ENCODE measurements at places on chromosomes 12 and 14.

GRCh38 chr14:105087963-105088811, 23.0 kb upstream of the GPR132 start:
- peak; percentile 77 for DNase-seq

DNA sequence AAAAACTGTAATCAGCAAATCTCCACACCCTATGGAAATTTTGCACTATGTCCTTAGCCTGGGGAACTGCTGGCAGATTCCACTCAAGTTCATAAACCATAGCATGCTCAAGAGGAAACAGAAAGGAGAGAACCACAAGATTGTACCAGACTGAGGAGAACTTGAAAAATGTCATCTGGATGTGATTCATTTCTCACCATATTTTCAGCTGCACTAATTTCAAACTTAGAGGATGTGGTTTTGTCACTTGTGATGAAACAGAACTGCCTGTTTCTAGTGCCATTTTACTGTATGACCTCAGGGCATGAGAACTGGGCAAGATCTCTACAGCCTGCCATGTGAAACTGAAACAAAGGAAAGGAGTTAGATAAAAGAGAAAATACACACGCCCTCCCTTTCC, 1493.1 kb upstream of the FLRT2 start:
- peak; percentile 8 for DNase-seq

- DNase-seq = peak; percentile 70
Measured at GRCh38 chr14:35355981-35356841, 48.3 kb downstream of the NFKBIA start.

DNA sequence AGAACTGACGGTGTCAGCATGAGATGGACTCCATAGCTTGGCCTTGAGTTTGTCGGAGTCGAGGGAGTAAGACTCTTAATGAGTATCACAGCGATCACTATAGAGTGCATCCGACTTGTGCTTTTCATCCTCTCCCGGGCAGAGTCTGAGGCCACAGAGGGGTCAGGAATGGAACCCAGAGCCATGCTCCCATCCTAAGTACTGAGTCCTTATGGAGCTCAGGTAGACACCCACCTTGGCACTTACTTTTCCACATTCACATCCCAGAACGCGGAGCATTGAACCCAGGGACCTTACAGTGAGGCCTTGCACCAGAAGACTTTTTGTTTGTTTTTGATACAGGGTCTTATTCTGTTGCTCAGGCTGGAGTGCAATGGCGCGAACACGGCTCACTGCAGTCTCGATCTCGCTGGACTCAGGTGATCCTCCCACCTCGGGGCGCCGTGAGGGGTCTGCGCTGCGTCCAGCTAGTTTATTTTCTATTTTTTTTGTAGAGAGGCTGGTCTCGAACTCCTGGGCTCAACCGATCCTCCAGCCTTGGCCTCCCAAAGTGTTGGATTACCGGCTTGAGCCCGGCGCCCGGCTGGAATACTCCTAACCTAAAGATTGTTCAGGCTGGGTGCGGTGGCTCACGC, 719 bp upstream of the SRSF9 start:
- DNase-seq = no peak

DNA sequence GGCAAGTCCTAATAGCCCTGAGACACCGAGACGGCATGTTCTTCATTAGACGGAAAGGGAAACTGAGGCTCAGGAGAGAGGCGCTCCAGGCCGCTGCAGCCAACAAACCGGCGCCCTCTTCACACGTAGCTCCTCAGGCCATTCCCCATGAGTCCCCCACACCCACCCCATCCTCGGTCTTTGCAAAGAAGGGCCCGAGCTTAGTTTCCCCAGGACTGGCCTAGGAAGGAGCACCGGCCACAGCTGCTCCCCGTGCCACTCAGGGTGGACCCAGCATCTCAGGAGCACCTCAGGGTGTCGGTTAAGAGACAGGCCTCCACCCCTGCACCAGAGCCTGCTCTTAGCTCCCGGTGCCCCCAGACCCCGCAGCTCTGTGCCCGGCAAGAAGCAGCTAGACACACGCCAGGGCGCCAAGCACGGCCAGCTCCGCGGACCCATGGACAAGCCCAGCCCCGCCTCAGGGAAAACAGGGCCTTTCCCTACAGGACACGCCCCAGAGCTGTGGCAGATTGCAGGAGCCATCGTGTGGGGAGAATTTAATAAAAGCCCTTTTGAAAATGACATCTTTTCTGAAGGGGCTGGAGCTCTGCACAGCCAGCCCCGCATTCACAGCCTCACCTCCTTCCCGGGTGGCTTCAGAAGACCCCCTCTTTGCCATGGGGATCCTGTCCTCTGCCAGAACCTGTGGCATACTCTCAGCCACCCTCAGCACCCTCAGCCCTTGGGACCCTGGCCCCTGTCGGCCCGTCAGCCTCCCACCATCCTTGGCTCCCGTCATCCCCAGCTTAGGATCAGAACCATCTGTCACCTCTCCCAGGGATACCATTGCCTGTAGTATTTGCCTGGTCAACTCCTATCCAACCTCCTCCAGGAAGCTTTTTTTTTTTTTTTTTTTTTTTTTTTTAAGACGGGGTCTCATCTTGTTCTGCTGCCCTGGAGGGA, 59.7 kb downstream of the LGMN start:
- no peak for DNase-seq

- DNase-seq = peak; percentile 71
Measured at GRCh38 chr14:77139540-77140358, 1.8 kb downstream of the ZDHHC22 start.

GRCh38 chr12:31834150-31834549, 105.3 kb upstream of the AMN1 start:
- no peak for DNase-seq

DNA sequence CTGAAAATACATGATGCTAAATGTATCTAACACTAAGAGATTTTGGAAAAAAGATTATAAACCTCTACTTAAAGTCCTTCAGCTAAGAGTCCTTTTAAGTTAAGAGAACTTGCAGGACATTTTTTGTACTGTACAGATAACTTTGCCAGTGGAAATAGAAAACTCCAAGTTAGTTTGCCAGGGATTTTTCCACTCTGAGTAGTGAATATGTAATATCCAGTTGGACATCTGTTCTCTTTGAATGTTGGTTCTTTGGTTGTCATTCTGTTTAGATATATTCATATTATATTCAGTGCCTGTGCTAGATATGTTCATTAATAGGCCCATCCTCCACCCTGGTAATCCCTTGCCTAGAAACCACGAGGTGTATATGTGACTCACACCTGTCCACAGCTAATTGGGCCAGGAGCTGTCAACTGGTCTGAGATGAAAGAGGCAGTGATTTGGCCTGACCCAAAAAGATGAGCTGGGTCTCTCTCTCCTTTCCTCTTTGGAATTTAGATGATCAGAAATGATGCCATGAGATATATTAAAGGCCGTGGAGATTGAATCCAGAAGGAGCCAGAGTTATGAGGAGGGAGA, 261.0 kb upstream of the LRIG3 start:
- DNase-seq = no peak

DNA sequence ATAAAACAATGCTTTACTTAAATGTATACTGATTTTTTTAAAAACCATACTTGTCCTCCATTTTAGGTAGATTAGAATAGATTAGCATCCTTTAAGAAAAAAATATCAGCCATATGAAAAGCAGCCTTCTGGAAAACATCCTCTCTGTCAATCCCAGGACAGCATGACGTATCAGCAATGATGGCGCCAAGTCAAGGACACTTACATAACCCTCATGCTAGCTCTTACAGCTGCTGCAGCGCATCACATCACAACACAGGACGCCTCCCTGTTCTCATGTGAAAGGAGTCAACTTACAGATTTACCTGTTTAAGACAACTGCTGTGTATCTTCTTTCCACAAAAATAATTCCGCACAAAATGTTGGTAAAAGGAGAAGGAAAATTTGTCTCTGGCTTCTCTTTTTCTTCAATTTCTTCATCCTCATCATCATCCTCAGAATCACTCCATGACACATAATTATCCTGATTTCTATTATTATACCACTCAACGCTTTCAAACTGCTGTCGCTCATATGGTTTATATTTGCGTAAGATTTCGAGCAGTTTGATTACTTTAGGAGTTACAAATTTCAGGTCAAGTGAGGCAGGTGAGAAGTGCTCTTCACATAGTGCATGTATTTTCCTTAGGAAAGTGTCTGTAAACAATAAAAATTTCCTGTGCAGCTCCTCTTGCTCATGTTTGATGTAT, 33.3 kb downstream of the DICER1 start:
- no peak for DNase-seq

GRCh38 chr14:72512925-72513324, 381.0 kb downstream of the DPF3 start:
- DNase-seq = no peak

GRCh38 chr12:112347581-112347982, 34.6 kb downstream of the HECTD4 start:
- peak; percentile 37 for DNase-seq

GRCh38 chr12:116624516-116624915, 65.3 kb downstream of the MAP1LC3B2 start:
- DNase-seq = no peak

- DNase-seq = no peak
Measured at GRCh38 chr12:48716168-48716492, 377 bp downstream of the CCNT1 start.

GRCh38 chr14:76993752-76994151, 34.8 kb downstream of the IRF2BPL start:
- DNase-seq = no peak

- DNase-seq = no peak
Measured at GRCh38 chr12:127893895-127894609, 372.9 kb upstream of the TMEM132C start.

DNA sequence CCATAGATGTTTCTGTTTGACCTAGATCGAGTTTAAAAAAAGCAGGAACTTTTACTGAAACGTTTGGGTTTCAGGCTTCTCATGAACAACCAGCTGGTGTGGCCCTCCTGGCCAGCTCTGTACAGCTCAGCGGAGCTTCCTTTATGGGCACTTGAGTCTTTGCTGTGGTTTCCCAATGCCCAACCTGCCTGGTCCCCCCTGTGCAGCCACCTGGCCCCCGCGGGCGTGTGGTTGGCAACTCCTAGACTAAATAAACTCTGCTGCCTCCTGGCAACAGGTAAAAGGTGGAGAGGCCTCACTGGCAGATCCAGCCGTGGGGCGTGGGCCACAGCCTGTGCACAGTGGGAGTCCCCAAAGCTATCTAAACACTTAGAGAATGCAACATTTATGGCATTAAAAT, 38.7 kb downstream of the ADGRD1 start:
- DNase-seq = no peak

DNA sequence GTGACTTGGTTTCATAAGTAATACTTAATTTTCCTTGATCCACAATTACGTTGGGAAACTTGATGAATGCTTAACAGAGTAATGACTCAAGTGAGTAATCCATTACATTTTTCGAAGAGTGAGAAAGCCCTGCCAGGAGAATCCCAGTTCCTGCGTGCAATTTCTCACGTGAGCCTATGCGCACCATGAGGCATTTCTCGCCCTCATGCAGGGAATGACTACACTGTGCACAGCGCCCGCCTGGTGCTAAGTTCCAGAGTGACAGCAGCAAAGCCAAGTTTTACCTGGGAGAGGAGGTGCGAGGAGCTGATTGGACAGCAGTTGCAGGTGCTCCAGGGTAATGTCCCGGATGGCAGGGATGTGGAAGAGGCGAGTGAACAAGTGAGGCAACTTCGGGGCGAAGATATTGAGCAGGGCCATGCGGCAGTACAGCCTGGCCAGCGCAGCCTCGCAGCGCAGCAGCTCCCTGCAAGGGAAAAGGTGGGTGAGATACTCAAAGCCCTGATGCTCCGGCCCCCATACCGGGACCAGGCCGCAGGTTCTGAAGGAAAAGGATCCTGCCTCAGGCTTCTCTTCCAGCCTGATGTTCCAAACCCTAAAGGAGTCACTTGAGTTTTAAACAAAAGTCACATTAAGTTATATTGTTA, 69.4 kb downstream of the TRAFD1 start:
- DNase-seq = no peak

GRCh38 chr12:53190108-53190729, 9.5 kb upstream of the CSAD start:
- DNase-seq = peak; percentile 89

DNA sequence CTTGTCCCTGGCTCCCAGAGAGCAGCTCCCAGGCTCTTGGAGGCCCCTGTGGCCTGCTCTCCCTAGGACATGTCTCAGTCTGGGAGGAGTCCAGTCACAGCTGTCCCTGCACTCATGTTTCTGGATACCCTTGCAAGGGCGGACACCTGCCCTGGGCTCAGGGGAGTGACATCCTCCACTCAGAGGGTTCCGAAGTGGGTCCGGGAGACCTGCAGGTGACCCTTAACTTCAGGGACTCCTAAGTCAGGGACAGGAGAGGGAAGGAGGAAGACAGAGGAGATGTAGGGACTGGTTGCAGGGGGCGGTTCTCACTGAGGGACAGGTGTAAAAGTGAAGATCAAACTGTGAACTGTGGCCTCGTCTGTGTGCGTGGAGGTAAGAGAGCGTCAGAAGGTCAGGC, 37.6 kb downstream of the CACNA2D4 start:
- peak; percentile 10 for DNase-seq

DNA sequence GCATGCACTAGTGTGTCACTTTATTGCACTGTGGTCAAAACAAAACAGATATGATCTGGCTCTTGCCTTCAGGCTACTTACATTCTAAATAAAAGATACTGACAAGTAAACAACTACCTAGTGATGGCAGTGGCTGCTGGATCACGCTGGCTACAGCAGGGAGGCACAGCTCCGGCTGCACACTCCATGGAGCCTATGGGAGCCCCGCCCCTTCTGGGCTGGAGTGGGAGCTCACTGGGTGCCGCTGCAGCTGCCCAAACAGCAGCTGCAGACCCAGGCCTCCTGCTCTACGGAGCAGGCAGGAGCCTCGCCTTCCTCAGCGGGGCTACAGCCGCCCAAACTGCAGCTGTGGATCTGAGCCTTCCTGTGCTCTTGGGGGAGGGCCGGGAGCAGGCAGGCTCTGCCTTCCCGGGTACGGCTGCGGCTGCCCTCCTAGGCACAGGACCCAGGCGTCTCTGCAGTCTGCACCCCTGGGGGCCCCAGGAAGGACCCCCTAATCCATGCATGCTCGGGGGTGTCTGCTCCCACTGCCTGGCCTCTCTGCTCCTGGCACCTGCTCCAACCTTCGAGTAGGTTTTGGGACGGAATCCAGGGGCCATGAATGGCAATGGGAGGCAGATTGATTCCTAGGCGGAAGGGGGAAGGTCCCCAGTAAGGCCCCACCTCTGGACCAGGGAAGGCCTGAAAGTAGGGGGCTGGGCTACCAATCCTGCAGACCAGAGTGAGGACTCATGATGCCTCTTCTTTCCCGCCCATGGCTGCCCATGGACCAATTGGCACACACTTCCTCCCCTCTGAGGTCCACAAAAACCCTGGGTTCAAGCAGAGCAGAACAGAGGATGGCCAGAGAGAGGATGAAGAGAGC, 253.1 kb downstream of the ANO6 start:
- no peak for DNase-seq

- no peak for DNase-seq
Measured at GRCh38 chr14:63650256-63650952, 8.7 kb upstream of the WDR89 start.

GRCh38 chr14:24422261-24422660, 7.2 kb downstream of the CBLN3 start:
- no peak for DNase-seq

DNA sequence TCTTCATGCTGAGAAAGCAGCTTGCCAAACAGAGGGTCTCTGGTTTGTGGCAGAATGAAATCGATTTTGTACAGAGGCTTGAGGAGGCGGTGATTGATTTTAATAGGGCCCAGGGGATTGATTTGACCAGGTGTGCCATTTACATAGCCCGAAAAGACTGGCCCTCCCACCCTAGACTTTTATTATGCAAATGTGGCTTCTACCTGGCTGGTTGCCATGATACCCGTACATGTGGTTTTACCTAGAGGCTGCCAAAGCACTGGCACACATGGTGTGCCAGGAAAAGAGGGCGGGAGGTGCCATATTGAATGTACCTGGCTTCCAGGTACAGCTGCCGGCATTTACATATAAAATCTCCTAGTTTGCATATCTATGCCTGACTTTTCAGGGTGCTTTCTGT, 18.0 kb upstream of the GUCY2C start:
- no peak for DNase-seq

GRCh38 chr12:99495799-99496198, 151.8 kb upstream of the GARIN6 start:
- no peak for DNase-seq

Data from AG20443 (cell line).